Head of caudate nucleus (tissue), 42 donors: ENCODE measurements at places on chromosomes 1 and 21.
A peak's percentile ranks its signal among the peaks of the same experiment; 100 is the strongest.

- DNase-seq, result peak; percentile 84
These were observed 2.8 kb downstream of the S100A6 start for GRCh38 chr1:153532769-153533599.

GRCh38 chr1:207897188-207897587 is 13.7 kb downstream of the CD34 start:
- no peak for DNase-seq

- DNase-seq, result no peak
These were observed 10.9 kb downstream of the KDF1 start for GRCh38 chr1:26949266-26949925.

GRCh38 chr1:56190806-56191365 is 388.5 kb downstream of the PLPP3 start:
- no peak for DNase-seq

DNA sequence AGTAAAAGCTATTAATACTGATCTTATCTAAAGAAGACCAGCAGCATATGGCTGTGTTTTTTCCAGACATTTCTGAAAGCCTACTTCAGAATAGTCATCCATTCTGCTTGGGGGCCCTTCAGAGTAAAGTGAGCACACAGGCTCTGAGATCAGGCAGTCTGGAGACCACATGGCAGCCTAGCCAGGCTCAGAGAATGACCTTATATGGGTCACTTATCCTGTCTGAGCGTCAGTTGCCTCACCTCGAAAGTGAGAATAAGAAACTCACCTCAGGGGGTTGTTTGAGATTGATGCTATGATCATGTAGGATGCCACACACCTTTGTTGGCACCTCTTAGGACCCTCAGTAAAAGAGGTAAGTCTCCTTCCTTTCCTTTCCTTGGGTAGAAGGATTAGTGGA is 270.4 kb downstream of the GRIK1 start:
- DNase-seq, result no peak

DNA sequence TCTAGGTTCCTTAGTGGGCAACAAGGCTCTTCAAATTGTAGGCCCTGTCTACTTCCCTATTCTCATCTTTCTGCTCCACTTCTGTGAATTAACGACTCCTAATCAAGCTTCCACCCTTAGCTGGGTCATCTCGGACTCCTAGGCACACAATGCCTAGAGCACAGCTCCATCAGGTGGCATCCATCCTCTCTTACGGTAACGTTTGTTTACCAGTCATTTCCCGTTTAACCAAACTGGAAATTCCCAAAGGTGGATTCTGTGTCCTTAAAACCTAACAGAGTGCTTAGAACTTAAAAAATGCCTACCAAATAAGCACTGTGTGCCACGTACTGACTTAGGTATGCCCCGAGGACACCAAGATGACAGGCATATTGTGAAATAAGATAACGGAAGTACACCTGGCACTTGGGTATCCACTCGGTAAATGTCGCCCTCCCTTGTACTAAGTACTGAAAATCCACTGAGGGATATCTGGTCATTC is 1.5 kb downstream of the PARP1 start:
- DNase-seq, result no peak

DNA sequence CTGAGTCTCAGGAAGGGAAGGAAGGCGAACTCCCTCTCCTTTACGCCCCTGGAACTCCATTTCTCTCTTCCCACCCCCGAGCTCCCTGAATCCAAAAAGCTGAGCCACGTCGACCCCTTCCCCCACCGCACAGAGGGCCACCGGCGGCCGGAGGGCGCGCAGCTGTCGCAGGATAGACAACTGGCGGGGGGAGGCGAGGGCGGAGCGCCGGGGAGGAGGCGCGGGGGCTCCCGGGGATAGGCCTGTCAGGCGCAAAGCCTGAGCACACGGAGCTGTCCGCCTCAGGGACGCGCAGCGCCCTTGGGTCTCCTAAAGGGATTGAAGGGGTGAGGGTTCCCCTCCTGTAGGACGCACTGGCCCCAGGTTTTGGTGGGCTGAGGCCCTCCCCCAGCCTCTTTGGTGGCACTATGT is 752 bp upstream of the ACTA1 start:
- DNase-seq, result no peak

DNA sequence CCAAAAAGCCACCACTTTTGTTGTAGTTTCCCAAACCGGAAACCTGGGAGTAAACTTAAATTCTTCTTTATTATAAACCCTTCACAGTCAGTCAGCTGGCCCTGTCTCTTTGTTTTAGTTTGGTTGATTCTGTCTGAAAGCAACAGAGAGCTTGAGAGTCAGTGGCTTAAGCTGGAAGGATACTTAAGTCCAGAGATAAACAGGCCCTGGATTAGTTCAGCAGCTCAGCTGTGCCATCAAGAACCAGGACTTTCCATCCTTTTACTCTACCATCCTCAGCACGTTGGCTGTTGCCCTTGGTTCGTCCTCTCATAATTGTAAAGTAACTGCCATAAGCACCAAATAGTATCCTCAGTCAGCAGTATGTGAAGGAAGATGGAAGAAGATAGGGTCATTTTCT is 4.5 kb downstream of the DESI2 start:
- DNase-seq, result no peak

GRCh38 chr1:182560392-182560984 is 28.6 kb downstream of the RNASEL start:
- no peak for DNase-seq

- no peak for DNase-seq
These were observed 553.4 kb downstream of the PLPP3 start for GRCh38 chr1:56025942-56026341.

DNA sequence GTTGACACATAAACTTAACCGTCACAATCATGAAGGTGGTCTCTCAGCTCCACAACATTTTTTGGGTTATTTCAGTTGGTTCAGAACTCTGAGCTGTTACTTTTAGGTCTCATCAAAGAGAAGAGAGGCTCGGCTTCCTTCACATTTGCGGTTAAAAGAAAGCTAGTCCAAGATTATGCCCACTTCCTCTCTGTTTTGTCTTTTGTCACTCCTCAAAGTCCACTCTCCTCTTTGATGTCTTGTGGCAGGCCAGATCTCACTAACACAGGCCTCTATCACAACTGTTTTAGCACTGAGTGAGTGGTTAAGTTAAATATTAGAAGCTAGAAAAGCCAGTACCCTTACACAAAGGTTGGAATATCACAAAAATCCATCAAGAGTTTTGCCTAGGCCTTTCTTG is 195.7 kb downstream of the FCRL5 start:
- DNase-seq, result no peak

DNA sequence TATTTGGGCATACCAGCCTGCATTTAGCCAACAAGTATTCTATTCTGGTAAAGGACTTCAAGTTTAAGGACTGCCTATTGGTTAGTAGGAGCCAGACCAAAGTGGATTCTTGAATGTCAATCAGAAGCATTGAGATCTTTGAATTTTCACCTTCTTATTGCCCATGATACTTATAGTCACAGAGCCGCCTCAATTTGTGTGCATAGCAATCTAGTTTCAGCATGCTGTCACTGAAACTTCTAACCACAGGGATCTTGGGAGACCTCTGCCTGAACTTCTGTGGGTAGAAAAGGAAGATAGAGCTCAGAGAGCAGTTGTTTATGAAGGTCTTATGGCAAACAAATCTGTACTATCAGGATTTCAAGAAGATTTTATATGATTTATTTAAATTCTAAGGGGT is 501.4 kb upstream of the USP24 start:
- DNase-seq, result no peak

- peak; percentile 79 for DNase-seq
These were observed at the start of gene ATPAF1 for GRCh38 chr1:46667782-46668760. Gene ATPAF1, minus strand, starts transcription at chr1:46668364. Its CDS starts 42 bp downstream, at chr1:46668322.

- DNase-seq, result no peak
These were observed 156.0 kb downstream of the SLC45A1 start for GRCh38 chr1:8473891-8474300.

GRCh38 chr1:157996433-157996832 is 3.0 kb downstream of the KIRREL1 start:
- no peak for DNase-seq

- DNase-seq, result no peak
These were observed 258.3 kb upstream of the KAZN start for GRCh38 chr1:14340002-14340785.

GRCh38 chr1:104906141-104906540 is 1156.4 kb downstream of the AMY1C start:
- no peak for DNase-seq

- no peak for DNase-seq
These were observed 19.7 kb downstream of the LRRC7 start for GRCh38 chr1:69587391-69587790.

GRCh38 chr1:9112961-9113880 is 15.7 kb downstream of the GPR157 start:
- no peak for DNase-seq

DNA sequence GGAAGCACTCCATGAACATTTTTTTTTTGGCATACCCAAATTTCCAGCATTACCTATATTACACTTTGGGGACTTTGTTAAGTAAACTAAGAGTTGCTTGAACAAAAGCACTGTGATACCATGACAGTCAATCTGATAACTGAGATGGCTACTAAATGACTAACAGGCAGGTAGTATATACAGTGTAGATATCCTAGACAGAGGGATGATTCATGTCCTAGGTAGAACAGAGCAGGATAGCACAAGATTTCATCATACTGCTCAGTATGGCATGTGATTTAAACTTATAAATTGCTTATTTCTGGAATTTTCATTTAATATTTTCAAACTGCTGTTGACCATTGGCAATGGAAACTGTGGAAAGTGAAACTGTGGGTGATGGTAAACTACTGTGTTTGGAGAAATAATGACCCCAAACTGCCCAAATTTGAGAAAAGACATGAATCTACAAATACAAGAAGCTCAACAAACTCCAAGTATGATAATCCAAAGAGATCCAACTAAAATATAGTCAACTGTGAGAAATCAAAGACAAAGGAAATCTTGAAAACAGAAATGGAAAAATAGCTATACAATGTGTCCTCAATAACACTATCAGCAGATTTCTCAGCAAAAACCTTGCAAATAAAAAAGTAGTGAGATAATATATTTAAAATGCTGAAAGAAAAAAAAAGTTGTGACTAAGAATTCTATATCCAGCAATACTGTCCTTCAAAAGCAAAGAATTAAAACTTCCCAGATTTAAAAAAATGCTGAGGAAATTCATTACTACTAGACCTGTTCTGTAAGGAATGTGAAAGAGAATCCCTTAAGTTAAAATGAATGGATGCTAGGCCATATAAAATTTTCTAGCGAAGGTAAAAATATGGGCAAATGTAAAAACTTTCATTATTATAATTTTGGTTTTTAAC is 410.4 kb downstream of the DUSP10 start:
- DNase-seq, result no peak

- DNase-seq, result no peak
These were observed 160.5 kb downstream of the PLXNA2 start for GRCh38 chr1:208083715-208084085.

- DNase-seq, result no peak
These were observed at the start of gene PIGR for GRCh38 chr1:206946261-206946660. Gene PIGR, minus strand, starts transcription at chr1:206946466. Its CDS starts 5,935 bp downstream, at chr1:206940531.

DNA sequence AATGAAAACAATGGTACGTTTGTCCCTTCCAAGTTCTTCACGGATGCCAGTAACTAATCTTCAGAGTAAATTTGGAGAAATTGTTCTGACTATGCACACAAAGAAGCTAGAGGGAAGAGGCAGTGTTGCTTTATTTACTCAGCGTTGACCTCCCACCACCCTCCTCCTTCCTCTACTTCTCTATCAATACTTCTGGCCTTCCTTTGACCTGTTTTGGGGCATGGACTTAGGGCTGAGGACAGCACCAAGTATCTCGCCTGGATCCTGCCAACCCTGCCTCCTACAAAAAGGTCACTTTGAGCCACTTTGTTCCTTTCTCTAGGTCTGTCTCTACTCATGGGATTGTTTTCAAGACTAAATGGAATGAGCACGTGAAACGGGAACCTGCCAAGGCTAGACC is 282.6 kb downstream of the DSCAM start:
- DNase-seq, result no peak

GRCh38 chr1:183720028-183720427 is 66.9 kb upstream of the APOBEC4 start:
- no peak for DNase-seq

- no peak for DNase-seq
These were observed 6.9 kb upstream of the ETV3 start for GRCh38 chr1:157145076-157145475.

- no peak for DNase-seq
These were observed 16.2 kb downstream of the HSD11B1 start for GRCh38 chr1:209720826-209721225.

GRCh38 chr1:158121604-158122254 is 59.0 kb upstream of the CD1D start:
- DNase-seq, result peak; percentile 12

DNA sequence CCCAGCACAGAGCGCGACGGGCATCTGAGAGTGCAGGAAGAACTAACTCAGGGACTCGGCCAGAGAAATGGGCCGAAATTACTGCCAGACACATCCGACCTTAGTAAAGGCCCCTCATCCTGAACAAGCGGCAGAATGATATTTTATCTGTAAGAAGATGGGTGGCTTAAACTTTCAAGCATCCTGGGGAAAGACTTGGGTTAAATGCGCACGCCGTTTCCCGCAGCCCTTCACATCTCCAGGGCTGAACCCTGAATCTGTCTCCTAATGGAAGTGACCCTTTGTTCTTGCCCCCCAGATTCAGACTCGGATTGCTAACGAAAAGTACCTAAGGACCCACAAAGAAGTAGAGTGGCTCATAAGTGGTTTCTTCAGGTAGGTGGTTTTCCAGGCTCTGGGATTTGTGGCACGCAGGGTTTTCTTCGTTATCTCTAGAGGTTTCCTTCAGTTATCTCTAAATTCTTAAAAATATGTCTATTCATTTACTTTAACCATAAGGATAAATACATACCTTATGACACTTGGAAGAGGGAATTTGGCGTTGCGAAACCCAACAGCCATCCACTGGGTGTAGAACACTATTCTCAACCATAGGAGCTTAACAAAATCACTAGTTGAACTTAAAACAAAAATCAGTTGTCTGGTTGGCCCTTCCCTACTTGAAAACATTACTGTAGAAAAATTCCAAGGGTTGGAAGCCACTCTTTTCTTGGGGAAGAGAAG is 627 bp downstream of the RIIAD1 start:
- DNase-seq, result no peak

- no peak for DNase-seq
These were observed 34.9 kb downstream of the ATP2B4 start for GRCh38 chr1:203661572-203661971.

DNA sequence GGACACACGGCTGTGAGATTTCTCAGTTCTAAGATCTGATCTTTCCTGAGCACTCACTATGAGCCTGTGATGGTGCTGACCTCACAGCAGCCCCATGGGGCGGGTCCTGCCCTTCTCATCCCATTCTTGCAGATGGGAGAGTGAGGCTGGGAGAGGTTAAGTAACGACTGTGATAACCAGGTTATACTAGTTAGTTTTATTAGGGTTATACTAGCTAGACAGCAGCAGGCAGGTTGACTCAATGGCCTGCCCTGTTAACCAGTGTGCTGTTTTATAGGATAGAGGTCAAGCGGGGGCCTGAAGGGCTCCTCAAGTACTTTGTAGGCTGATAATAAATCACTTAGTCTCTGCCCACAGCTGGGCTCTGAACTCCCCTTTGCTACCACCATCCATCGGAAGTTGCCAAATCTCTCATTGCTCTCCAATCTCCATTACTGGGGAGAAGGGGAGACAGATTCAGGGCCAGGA is 4.8 kb downstream of the CNTN2 start:
- peak; percentile 58 for DNase-seq
